ENCODE measurements at places on chromosomes 16 and 17.
A peak's percentile ranks its signal among the peaks of the same experiment; 100 is the strongest.

- no peak for DNase-seq
These were observed 252.8 kb downstream of the IRX3 start for GRCh38 chr16:54033747-54034146.

DNA sequence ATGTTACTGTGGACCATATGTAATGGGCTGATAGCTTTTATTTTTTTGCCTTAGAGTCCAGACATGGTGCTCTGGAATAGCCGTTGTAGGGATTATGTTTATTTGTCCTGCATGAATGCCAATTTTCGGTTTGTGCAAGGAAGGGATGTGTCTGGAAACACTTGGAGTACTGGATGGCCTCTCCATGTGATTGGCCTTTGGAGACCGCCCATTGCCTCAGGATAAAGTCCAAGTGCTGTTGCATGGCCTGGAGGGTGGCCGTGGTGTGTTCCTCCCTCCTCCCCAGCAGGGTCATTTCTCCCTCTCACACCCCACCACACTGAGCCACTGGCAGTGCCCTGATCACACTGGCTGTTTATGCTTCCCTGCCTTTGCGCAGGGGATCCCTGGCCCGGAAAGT is 93.9 kb downstream of the MSI2 start:
- no peak for DNase-seq

DNA sequence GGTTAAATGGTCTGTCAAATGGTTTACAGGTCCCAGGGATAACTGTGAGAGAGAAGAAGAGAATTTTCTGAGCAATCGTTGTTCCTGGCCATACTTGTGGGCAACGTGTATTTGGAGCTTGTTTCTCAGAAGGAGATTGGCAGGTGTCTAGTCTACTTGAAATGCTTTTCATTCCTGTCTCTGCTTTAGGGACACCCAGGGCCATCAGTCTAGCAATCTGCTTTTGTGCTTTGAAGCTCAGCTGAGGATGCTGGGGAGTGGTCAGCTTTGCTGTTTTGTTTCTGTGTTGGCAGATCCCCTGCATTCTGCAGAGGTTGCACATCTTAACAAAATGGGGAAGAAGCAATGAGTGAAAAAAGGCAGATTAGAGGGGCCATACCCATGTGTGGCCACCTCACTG is 193.7 kb downstream of the SHISA9 start:
- DNase-seq, result no peak

GRCh38 chr17:36153895-36154610 is 22.4 kb downstream of the TBC1D3B start:
- no peak for DNase-seq

- DNase-seq, result no peak
These were observed 90.7 kb downstream of the WWP2 start for GRCh38 chr16:69852815-69853214.

GRCh38 chr17:2247005-2247404 is 56.6 kb downstream of the SMG6 start:
- DNase-seq, result no peak

GRCh38 chr17:10156599-10156947 is 41.8 kb downstream of the GAS7 start:
- no peak for DNase-seq

DNA sequence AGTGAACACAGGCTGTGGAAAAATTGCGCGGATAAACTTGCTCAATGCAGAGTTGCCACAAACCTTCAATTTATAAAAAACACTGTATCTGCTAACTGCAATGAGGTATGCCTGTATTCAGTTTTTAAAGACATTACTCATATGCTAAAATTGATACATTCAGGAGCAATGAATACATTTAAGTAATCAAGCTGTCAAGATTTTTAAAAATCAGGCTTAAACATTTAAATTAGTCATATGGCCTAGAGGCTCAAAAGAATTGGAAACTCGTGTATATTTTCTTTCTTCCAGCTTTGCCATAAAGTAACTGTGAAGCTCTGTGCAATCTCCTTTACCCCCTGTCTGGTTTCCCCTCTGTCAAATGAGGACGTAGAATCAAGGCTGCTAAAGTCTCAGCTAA is 4.1 kb downstream of the SYNRG start:
- no peak for DNase-seq

DNA sequence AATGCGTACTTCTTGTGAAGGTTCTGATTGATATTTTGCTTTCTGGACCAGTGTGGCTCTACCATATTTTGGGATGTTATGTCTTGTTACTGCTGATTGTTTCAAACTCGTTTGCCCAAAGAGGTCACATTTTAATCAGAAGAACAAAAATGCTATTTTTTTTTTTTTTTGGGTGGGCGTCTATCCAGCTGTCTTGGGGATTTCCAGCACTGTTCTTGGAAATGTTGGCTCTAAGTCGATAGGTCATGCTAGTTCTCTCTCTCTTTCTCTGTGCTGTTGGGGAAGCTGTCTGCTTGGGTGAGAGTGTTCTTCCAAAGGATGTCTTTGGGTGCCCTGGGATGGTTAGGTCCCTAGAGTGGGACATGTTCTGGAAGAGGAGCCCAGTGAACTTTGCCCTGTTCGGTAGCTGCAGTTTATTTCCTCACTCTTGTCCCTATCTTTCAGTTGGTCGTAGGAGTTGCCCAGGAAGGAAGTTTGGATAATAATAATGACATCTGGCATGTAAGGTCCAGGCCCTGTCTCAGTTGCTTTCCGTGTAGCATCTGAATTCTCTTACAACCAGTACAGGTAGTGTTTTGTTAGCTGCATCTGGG is 2.9 kb downstream of the IRF8 start:
- DNase-seq, result peak; percentile 14

GRCh38 chr17:2828397-2829038 is 32.3 kb downstream of the RAP1GAP2 start:
- peak; percentile 89 for DNase-seq

DNA sequence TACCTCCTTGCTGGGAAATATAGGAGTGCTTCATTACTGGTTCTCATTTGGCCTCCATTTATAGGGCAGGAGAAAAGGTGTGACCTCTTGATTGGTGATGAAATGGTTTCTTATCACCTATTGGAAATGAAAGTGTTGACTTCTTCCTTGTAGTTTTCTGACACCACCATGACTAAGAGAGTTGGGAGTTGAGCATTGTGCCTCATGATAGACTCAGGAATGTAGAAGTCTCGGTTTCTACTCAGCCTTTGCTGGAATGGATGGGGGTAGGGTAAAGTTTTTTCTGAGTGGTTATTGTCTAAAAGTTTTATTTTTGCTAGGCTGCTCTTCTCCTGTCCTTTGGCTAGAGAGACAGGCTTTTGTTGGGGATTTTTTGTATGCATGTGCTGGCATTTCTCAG is 117.4 kb downstream of the PHKB start:
- DNase-seq, result no peak

DNA sequence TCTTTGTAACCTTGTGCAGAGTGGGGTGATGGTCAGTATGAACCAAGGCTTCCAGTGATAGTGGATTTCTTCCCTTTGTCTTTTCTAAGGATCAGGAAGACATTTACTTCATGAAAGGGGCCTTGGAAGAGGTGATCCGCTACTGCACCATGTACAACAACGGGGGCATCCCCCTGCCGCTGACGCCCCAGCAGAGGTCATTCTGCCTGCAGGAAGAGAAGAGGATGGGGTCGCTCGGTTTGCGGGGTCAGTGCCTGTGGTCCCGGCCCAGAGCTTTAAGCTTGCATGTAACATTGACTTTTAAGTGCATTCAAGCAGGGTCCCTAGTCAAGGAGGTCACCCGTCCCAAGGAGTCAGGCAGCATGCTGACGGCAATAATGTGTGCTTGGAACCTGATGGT is 56.0 kb downstream of the MEAK7 start:
- DNase-seq, result no peak

GRCh38 chr17:58446086-58446485 is 28.8 kb upstream of the RNF43 start:
- DNase-seq, result no peak

DNA sequence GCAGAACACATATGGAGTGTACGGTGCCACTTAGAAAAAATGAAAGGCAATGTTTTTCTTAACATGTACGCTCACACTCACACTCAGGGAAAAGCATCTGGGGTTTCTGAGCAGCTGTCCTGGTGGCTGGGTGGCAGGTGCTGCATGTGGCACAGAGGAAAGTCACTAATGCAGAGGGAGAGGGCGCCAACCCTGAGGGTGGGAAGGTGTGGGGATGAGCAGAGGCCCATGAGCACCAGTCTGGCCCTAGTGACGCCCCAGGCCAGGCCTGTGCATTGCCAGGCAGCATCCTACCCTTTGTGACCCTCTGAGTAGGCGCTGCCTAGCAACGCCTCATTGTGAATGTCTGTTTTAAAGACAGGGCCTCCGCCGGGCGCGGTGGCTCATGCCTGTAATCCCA is 19.1 kb upstream of the LCMT1 start:
- no peak for DNase-seq

DNA sequence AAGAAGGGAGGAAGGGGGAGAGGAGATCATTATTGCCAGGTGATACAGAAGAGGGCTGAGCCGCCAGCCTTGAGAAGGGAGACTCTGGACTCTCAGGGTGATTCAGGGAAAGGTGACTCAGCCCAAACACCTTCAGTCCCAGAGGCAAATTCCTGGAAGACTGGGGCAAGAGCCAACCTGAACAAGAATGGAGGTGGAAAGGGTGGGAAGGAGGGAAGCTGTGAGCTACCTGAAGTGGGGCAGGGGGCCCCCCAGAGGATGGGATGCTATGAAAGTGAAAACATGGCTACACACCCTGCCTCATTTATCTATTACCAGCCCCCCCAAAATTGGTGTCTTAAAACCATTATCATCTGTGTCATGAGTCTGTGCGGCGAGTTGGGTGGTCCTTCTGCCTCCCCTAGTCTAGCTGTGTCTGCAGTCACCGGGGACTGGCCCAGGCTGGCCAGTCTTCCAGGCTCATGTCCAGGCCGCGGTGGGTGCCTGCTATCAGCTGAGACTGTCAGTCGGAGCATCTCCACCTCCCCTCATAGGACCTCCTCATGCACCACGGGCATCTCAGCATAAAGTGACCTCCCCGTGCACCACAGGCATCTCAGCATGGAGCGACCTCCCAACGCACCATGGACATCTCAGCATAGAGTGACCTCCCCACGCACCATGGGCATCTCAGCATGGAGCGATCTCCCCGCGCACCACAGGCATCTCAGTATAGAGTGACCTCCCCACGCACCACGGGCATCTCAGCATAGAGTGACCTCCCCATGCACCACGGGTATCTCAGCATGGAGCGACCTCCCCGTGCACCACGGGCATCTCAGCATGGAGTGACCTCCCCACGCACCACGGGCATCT is 3.2 kb upstream of the SLC47A2 start:
- no peak for DNase-seq

- DNase-seq, result no peak
These were observed 16.3 kb downstream of the LGALS3BP start for GRCh38 chr17:78963378-78963777.

- no peak for DNase-seq
These were observed 6.1 kb upstream of the STH start for GRCh38 chr17:45992904-45993303.

DNA sequence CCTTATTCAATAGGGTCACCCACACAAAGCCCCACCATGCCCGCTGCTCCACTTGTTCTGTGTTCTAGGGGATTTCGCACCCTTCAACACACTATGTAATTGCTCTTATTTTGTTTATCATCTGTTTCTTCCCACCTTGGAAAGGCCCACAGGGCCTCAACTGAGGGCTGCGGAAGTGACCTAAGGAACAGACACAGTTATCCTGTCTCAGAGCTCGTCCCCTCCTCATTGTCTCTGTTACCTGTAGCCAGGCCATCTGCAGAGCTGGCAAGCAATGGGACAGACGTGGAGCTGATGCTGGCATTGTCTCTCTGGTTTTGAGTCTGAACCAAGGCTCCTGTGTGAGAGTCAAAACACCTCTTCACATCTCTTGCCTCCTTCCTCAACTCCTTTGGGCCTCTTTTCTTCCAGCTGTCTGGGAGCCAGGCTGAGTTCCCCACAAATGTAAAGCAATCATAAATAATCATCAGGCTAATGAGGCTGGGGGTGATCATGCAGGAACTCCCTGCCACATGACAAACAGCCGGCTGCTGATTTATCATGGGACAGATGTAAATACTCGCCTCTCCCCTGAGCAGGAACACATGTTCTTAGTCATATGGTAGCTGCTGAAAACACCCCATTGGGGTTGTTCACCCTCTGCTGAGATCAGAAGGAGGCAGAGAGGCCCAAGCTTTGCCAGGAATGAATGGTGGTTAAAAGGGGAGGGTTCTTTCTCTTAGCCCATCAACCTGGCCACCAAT is 71.9 kb downstream of the AXIN2 start:
- DNase-seq, result no peak

DNA sequence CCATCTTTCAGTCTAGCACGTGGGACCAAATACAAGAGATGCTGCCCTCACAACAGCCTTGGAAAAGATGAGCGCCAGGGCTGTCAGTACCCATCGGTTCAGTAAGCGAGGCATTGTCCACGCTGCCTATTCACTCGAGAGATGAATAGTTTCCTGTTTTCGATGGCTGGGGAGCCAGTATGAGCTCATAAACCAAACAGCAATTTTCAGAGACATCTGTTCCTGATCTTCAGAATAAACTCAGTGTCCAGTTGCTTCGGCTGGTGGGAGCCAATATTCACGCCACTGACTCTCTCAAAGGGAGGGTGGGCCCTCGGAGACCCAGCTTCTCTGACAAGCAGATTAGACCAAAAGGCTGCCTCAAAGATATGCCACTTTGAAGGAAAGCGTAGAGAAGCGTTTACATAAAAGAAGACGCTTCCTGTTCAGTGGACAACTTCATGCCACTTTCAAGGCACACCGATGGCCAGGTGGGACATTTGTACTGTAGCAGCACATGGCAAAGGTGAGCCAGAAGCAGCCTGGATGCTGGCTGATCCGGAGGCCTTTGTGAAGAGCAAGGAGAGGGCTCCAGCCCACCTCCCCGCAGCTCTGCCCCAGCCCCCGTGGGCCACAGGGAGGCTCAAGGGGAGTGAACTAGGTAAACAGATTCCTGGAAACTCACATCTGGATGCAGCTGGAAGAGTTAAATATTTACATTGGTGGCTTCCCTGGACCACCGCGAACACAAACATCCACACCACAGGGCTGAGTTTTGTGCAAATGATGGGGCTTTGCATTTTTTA is 6.0 kb downstream of the TIMM22 start:
- no peak for DNase-seq

DNA sequence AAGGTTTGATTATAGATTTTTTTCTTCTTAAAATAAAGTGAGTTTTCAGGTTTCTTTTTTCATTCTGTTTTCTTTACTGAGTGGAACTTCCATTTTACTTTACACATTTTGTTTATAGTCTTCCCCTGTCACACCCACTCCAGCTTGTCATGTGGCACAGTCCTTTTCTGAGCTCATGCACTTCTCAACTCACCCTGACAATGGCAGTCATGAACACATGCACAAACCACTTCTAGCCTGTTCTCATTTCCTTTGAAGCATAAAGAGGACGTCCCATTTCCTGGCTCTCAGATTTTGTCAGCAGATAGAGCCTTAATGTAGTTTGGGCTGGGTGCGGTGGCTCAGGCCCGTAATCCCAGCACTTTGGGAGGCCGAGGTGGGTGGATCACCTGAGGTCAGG is 168.0 kb downstream of the AHSP start:
- DNase-seq, result peak; percentile 36

Measured in activated naive CD4-positive, alpha-beta T cell treated with anti-CD3 and anti-CD28 coated beads, Interleukin-2, amount 50 U/mL, for 72 hours (primary cell).